ENCODE measurements at places on chromosomes 5 and 9.

DNA sequence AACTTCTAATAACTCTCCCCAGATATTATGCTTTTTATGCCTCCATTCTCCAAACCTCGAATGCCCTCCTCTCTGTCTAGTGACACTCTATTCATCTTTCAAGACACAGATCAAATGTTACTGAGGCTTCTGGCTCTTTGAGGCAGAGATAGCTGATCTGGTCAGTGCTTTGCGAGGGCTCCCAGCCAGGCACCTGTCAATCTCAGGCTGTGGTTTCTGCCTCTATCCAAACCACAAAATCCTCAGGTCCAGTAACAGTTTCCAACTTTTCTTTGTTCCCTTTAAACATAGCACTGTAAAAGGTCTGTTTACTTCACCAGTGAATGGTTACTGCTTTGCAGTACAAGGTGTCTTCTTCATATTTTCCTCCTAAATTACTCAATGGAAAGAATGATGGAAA lies 11.5 kb upstream of the STK32A start:
- DNase-seq = no peak

GRCh38 chr5:79202076-79202475 lies 33.9 kb upstream of the JMY start:
- DNase-seq = no peak

DNA sequence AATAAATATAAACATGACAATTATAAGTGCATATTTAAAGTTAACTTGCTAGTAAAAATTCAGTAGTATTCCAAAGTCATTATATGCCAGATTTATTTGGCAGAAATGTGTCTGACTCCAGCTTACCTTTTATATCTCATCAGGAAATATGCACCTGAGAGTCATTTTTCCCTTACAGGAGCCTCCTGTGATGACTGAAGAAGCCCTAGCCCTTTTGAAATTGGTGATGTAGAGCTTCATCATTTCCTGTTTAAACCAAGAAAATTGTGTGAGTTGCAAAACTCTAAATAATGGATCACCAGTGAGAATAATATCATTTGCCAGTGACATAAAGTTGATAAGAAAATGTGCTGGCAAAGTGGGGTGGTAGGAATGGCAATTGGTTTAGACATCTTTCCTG lies 42.1 kb upstream of the CTNND2 start:
- no peak for DNase-seq

DNA sequence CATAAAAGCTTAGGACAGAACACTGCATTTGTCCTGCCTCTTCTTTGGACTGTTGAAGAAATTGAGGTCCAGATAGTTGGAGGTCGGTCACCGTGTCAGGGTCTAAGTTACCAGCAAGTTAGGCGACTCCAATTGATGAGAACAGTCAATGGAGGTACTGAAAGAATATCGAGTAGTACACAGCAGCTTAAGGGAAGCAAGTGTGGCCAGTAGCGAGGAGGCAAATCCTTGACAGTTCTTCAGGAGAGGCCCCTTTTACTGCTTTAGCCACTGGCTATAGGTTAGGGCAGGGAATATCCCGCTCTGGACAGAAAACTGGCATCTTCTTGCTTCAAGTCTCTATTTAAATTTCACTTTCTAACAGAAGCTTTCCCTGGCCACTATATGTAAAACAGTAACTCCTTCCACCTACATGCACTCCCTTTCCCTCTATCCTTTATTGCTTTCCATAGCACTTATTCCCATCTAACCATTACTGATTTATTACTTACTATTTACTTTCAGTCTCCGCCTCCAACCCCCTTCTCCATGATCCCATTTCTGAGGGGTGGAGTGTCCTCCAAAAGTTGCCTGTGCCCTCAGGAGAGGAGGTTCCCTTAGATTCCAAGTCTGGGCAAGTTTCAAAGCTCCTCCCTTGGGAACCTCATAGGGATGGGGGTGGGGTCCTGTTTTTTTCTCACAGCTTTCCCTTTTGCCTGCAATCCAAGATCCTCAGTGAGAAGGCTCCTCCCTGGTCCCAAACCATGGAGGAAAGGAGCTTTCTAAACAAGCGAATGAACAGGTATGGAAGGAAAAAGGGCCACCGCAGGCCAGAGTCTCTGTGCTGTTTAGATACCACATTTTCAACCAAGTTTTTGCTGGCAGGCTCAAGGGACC lies 4.1 kb upstream of the PRDM6 start:
- DNase-seq = no peak

DNA sequence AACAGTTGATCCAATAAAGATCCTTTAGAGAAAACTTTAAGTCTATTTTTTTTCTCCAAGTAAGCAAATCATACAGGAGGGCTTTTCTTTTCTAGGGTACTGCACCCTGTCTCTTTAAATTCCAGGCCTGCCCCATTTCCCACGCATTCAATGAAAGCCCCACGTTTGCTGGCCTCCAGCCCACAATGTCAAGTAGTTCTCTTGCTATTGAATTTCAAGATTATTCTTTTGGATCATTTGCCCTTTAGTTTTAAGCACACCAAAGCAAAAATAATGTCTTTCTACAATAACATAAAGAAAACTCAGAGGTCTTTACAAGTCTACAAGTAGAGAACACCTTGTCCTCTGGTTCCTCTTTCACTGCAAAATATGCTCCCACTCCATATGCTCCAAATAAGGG lies 15.6 kb downstream of the MLLT3 start:
- DNase-seq = no peak

DNA sequence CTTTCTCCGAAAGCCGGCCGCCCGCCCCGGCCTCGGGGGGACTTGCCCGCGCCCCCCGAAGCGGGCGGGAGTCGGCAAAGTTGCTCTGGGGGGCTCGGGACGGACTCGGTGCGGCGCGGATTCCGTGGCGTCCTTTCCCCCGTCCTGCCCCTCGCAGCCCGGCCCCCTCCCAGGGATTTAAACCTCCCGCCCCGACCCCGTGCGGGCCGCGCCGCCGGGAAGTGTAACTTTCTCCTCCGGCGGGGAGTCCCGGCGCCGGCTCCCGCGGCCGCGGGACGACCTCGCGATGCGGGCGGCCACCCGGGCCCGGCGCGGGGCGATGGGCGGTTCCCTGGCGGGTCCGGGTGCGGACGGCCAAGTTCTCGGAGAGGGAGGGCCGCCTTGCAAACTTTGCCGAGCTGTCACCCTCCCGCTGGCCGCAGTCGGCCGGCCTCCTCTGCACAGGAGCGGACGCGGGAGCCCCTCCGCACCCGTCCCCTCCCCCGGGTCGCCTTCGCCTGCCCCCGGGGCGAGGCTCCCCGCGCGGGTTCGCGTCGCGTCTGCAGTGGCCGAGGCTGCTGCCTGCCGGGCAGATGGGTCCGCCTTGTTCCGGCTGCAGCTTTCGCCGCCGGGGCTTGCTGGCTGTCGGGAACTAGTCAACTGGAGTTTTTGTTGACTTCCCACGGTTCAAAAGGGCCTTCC lies 732 bp downstream of the PBX3 start:
- no peak for DNase-seq

DNA sequence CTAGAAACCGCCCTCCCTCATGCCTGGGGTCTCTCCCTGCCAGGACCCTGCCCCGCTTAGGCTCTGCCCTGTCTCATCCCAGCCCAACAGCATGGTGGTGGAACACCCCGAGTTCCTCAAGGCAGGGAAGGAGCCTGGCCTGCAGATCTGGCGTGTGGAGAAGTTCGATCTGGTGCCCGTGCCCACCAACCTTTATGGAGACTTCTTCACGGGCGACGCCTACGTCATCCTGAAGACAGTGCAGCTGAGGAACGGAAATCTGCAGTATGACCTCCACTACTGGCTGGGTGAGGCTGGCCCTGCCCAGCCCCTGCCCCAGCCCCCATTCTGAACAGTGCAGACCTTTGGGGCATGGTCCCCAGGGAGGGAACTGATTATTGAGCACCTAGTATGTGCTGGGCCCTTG lies 33.9 kb downstream of the GSN start:
- no peak for DNase-seq

DNA sequence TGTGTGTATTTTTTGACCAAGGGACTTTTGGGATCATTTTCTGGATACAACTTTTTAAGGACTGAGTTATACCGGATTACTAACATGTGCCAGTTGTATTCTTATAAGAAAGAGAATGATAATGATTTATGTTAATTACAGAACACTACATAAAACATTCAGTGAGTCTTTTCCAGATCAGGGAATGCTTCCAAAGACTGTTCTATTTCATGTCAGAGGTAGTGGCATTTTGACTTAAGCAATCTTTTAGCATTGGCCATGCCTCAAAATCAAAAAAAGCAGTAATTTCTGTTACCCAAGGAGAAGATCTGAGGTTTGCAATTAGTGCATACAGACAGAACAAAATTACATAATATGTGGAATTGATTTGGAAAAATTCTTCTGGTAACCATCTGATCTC lies 413.0 kb upstream of the CDH9 start:
- DNase-seq = no peak

DNA sequence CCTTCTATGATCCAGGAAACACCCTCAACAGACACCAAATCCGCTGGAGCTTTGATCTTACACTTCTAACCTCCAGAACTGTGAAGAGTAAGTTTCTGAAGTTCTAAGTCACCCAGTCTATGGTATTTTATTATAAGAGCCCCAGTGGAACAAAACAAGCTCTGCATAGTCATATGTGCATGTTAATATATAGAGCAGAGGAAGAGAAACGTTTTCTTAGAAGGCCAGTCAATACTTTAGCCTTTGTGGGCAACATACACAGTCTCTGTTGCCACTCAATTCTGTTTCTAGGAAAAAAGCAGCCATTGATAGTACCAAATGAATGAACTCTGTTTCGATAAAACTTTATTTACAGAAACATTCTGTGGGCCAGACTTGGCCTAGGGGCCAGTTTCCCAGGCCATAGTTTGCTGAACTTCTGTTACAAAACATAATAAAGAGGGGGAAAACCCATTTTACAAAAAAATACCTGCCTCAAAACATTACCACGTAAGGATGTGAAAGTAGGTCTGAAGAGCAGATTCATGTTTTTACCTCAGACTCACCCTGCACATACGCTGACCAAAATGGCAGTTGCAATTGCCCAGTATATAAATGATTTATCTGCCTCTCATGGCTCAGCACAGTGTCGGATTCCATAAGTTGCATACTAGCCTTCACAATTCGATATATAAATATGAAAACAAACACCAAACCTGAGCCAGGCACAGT lies 350.5 kb downstream of the SLIT3 start:
- DNase-seq = no peak

- no peak for DNase-seq
Measured at GRCh38 chr5:58412081-58412480, 47.8 kb downstream of the PLK2 start.

DNA sequence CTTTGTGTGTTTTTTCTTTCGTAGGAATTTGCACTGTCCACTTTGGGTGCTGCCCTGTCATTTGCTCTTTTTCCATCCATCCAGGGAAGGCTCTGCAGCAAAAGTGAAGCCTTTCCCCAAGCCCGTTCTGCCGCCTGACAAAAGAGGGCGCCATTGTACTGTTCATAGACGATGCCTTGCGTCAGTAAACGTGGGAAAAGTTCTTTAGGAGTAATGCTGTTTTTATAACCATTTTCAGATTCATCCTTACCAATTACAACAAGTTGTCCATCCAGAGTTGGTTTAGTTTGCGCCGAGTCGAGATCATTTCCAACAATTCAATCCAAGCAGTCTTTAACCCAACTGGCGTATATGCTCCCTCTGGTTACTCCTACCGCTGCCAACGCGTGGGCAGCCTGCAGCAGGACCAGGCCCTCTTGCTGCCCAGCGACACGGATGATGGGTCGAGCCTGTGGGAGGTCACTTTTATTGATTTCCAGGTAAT lies 34.3 kb upstream of the RPS23 start:
- no peak for DNase-seq

DNA sequence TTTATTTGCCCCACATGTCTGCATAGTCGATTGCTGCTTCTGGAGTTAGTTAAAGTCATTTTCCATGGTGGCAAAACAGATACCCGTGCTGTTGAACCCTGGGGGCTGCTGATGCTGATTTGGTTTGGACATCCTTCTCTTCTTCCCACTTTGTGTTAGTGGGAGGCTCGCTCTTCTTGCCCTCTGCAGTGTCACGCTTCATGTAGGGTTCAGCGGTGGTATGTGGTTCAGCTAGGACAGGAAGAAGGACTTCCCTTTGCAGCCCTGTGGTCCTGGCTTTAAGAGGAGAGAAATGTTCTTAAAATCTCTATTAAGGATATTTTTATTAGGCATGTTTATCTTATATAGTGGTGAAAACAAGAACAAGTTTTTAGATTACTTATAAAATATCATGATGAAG lies 36.2 kb downstream of the SLC36A1 start:
- DNase-seq = no peak

DNA sequence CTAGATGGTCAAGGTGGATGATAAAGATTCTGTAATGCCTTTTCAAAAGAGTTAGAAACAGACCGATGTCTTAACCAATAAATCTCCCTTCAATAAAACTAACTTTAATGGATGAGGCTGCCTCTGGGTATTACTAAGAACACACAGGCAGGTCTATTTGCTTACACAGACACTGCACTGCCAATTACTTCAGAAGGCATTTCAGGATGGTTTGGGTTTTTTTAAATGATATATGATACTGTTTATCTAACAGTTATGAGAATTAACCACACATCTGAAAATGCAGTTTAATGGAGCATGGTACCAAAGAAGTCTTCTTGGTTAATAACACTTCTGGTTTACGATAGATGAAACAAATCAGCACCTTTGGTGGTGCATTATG lies 367.9 kb upstream of the GRAMD2B start:
- no peak for DNase-seq

DNA sequence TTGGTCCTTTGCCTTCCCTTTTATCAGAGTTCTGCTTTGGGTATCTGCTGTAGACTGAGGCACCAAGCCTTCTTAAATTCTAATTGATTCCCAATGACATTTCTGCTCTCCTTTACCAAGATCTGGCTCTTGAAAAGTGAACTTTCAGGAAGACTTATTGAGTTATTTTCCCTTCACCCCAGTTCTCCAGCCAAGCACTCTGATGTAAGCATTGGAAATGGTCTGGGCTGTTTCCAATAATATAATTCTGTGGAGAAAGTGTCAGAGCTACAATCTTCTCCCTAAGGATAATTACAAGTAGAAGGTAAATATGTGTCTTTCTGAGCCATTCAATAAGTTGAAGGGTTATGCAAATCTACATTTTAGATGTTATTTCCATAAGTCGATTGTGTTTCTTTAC lies 30.8 kb downstream of the BTF3 start:
- no peak for DNase-seq

DNA sequence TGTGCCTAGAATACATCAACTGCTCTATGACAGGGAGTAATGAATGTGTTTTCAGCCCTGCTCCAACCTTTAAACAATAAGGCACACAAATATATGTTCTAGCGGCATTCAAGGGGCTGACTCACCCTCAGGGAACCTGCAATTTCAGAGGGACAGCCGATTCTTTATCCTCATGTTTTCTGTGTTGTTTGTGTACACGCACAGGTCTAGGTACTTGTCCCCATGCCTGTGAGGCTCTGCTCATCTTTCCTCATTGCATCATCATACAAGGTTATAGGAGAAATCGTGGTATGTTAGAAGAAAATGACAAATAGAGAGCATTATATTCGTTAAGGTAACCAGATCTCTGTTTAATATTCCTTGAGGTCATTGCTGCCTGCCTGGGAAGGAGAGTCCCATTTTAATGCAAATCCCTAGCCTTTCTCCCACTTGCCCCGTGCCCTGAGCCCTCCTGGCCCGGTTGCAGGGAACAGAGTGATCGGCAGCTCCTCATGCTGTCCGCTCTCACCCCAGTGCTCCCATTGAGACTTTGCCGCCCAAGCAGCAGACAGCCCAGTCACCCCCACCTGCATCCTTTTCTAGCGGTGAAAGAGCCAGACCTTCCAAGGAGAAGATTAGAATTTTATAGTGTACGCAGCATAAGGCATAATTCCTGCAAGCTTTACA lies 14.6 kb downstream of the MAP1B start:
- no peak for DNase-seq

Measured in stimulated activated CD8-positive, alpha-beta memory T cell treated with anti-CD3 and anti-CD28 coated beads, Interleukin-4, amount 100 ng/mL, for 4 hours (primary cell).